ENCODE measurements at places on chromosomes 2 and 18. TPM values are rescaled to one million over a fixed set of nuclear protein-coding genes. Genes with fewer than 3 reads are reported as not detected.

The GALNT5 gene
- total RNA-seq, result 0.49 TPM

The NFU1 gene
- total RNA-seq, result 42.1 TPM

GRCh38 chr18:21747764-21748693, 7.4 kb downstream of the MIB1 start:
- no peaks in the 10 kb centered on the region for H3K36me3 ChIP-seq
- peaks cover 14% of the 10 kb centered on the region for H3K4me1 ChIP-seq
- no peak overlapping the region for H3K27ac ChIP-seq

DNA sequence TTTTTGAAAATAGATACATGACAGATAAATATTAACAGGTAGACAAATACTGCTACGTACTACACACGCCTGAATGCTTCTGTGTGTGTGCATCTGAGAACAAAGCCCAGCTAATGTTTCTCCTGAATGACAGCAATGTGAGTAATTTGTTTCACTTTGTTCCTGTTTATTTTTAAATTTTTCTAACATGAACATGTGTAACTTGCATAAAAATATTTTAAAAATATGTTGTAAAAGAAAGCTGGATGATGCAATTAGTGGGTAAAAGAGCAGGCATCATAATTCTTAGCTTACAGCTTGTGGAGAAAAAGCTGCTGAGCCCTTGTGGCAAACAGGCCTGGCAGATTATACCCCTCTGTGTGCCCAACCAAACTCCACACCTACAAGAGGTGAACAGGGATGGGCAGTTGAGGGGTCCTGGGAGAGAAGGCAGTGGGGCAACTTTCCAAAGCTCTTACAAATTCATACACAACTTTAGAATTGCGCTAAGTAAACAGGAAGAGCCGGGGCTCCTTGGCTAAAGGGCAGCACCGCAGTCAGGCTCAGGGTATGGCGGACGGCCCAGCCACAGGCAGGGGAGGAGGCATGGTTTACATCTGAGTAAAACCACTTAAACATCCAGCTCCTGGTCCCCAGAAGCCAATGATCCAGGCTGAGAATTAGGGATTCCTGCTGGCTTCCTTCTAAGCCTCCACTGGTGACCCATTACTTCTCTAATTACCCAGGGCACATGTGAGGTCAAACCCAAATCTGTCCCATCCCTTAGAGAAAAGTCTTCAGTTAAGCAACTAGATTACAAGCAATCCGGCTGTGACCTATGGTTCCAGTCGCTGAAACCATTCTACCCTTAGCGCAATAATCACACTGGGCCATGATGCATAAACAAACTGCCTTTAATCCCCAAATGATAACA, 14.0 kb downstream of the PXDN start:
- H3K27ac ChIP-seq, result peak overlapping the region; percentile 50
- no peaks in the 10 kb centered on the region for H3K27me3 ChIP-seq
- DNase-seq, result no peak
- no peak overlapping the region for H3K4me3 ChIP-seq
- H3K36me3 ChIP-seq, result no peaks in the 10 kb centered on the region

Measured in thyroid gland (tissue), 4 donors.